RCC 7860 (cell line): ENCODE measurements at places on chromosomes 16 and 17.

GRCh38 chr16:11610121-11610505 lies 23.4 kb upstream of the LITAF start:
- DNase-seq, result no peak

DNA sequence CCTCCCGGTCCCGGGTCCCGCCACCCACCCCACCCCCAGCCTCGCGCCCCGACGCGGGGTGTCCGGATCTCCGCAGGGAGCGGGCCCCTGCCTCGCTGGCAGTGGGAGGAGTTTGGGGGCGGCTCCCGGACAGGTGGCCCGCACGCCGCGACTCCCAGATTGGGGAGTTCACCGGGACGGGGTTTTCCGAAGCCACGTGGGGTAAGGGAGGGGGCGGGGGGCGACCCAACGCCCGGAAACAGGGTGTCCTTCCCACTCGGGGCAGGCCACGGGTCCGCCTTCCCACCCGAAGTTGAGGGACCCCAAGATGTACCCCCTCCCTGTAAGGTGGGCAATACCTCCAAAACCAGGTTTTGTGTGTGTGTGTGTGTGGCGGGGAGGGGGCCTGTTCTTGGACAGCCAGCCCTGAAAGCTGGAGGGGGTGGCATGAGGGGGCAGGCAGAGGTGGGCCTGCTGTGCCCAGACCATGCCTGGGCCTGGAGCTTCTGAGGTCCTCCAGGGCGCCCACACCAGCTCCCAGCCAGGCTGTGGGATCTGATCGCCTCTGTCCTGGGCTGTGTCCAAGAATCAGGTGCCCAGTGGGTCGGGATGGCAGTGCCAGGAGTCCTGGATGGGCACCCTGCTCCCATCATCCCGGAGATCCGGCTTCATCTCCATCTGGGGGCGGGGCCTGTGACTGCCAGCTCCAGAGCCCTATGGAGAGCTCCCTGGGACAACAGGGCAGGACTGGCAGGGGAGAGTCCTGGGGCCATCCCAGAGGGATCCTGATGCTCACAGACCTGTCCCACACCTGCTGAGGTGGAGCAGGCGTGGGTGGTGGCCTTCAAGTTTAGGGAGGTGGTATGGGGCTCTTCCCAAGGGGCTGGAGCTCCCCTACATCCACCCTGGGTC lies 767 bp downstream of the SYNGR2 start:
- DNase-seq, result peak; percentile 51

DNA sequence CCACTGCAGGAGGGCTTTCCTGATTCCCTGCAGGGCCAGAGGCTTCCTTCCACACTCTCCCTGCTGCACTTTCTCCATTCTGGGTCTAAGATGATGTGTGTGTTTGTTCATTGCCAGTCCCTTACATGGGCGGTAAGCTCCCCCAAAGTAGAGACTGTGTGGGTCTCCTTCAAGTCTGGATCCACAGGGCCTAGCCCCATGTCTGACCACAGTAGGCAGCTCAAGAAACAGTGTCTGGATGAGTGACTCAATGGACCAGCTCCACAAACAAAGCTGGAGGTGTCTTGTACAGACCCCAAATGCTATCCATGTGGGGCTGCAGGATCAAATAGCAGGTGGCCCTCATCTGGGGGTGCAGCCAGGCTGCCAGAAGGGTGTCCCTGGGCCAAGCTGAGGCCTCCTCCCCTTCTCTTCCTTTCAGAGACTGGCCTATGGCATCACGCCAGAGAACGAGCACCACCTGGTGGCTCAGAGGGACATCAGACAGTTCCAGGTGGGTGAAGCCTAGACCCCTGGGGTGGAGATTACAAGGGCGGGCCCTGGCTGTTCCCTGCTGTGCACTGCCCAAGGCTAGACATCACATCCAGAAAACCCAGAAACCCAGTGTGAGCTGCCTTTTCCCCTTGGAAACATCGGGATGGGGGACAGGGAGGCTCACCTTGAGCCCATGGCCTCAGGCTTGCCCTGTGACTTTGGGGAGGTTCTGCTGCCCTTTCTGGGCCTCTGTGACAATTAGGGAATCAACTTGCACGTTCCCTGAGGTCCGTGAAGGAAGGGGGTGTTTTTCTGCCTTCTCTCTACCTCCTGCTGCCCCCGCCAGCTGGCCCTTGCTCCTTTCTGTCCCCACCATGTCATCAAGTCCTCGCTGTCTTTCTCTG lies 45.9 kb downstream of the SLC6A2 start:
- DNase-seq, result peak; percentile 36

GRCh38 chr16:75340741-75341491 lies 89.5 kb upstream of the BCAR1 start:
- peak; percentile 86 for DNase-seq

- no peak for DNase-seq
Measured at GRCh38 chr16:49639739-49640431, 216.0 kb downstream of the ZNF423 start.

- DNase-seq, result no peak
Measured at GRCh38 chr17:7211491-7212273, 8.0 kb downstream of the DLG4 start.

GRCh38 chr16:66649636-66650205 lies 45.2 kb downstream of the CMTM3 start:
- no peak for DNase-seq

DNA sequence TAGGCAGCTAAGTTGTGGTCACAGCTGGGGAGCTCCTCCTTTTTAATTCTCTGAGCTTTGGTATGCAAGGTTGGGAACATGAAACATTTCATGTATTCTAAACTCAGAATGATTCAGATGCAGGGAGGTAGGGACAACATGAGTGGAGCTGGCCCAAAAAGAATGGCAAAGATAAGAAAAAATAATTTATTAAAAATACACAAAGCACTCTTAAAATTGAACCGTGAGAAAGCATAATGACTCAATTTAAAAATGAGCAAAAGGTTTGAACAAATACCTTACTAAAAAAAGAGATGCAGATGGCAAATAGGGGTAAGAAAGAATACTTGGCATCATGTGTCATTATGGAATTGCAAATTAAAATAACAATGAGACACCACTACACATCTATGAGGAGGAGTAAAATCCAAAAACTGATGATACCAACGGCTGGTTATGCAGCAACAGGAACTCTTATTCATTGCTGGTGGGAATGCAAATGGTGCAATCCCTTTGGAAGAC lies 175.6 kb upstream of the IRX3 start:
- no peak for DNase-seq

DNA sequence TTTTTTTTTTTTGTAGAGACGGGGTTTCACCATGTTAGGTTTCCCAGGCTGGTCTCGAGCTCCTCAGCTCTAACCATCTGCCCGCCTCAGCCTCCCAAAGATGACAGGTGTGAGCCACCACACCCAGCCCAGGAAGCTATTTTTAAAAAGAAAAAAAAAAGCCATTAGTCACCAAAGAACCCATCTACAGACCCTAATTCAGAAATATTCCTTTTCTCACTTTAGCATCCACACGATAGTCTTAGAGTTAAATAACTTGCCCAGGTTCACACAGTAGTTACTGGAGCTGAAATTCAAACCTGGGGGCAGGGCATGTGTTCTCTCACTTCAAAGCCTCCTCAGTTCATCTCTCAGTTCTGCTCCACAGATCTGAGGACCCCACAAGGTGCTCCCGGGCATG lies 70.3 kb upstream of the NOL11 start:
- DNase-seq, result no peak

DNA sequence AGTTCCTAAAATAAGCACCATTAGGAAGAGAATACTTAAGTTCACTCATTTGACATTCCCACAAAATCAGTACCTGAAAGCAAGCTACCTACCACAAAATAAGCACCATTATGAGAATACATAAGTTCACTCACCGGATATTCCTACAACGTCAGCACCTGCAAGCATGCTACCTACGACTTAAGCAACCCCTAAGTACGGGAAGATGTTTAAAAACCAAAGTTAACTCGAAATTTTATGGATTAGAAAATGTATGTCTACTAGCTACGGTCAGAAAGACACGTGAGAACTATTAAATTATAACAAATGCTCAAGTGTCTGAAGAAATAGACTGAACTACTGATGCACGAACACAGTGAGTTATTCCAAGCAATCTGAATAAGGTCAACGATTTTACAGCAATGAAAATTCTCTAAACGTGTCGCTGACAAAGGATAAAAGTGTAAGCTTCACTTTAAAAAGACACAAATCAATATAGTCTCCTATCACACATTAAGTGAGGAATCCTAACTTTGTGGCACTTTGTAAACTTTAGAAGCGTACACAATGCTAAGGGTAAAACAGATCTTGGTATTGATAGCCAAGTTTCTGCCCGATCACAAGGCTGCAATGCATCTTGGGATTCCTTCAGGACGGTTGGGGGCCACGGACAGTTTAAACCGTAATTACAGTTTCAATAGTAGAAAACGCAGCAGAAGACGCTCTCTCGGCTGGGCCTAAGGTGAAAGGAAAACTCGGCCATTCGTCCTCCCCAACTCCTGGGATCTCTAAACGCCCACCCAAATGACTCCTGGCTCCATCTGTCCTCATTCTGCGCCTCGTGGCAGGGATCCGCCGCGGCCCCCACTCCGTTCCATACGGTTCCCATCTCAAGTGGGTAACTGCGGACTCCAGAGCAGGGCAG lies 1.3 kb downstream of the GSPT1 start:
- DNase-seq, result no peak

- DNase-seq, result no peak
Measured at GRCh38 chr17:75241143-75241430, 20.3 kb downstream of the GGA3 start.

- DNase-seq, result no peak
Measured at GRCh38 chr17:37359682-37360188, 16.1 kb upstream of the C17orf78 start.

DNA sequence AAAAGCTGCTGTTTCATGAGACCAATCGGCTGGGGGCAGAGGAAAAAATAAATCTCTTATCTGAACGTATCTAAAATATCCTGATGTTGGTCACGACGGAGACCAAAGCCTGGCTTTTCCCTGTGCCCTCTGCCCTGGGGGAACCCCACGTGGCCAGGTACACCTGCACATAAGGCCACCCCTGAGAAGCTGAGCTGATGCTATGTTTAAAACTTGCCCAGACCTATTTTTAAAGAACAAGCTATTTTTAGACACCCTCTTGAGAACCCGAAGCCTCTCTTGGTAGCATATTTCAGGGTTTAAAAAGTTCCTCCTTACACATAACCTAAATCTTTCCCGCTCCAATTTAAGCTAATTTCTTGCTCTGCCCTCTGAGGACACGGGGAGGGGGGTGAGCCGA lies 210.4 kb downstream of the GSG1L start:
- DNase-seq, result no peak

DNA sequence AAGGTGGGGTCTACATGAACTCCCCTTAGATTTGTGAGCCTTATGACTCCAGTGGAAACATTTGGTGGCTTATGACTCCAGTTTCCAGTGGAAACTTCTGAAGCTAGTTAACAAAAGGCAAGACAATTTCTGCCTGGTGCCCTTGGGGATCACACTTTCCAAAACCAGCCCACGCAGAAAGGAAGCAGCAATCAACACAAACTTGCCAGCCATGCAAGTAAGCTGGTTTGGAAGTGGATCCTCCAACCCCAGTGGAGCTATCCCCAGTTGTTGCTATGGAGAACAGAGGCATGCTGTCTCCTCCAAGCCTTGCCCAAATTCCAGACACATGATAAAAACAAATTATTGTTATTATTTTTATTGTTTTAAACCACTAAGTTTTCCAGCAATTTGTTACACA lies 130.9 kb downstream of the CDH11 start:
- no peak for DNase-seq

GRCh38 chr17:76369804-76370203 lies 14.6 kb upstream of the SPHK1 start:
- DNase-seq, result no peak

DNA sequence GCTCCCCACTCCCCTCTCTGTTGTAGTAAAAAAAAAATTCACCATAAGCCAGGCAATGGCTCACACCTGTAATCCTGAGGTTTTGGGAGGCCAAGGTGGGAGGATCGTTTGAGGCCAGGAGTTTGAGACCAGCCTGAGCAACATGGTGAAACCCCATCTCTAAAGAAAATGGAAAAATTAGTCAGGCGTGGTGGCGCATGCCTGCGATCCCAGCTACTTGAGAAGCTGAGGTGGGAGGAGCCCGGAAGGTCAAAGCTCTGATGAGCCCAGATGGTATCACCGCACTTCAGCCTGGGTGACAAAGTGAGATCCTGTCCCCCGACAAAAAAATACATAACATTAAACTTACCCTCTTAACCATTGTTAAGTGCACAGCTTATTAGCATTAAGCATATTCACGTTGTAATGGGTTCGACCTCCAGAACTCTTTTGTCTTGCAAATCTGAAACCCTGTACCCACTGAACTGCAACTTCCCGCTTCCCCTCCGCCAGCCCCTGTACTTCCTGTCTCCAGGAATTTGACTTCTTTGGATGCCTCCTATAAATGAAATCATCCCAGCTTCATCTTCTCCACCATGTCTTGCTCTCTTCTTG lies 66.8 kb downstream of the CRISPLD2 start:
- DNase-seq, result no peak
